ENCODE measurements at places on chromosomes 3 and 15.

DNA sequence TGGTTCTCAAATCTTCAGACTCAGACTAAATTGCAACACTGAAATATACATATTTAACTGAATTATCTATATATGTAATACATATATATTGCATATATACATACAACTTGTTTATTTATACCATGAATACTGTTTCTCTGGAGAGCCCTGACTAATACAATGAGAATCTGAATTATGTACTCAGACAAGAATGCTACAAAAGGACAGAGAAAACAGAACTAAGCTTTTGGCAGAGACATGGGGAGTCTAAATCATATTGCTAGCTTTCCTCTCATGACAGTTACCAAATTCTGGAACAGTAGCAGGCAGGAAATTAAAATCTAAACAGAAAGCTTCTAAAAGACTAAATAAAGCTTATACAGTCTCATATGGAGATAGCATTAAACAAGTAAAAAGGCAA is 142.4 kb upstream of the KCNMB2 start:
- DNase-seq, result no peak

DNA sequence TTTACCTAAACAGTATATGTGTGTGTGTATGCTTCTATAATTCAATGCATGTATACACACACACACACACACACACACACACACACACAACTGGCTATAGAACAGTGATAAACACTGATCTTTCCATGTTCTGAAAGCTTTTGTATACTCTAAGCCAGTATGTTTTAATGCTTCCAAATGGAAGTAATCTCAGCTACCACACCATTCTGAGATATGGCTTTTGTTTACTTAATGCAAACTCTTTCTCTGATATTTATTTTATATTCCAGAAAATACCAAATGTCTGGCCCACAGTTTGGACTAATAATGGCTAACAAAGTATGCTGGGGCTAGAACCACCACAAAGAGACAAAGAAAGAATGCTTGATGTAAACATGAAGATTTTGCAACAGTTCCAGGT is 199.4 kb upstream of the ARHGEF26 start:
- DNase-seq, result no peak

GRCh38 chr15:59180945-59181600 is 25.6 kb upstream of the LDHAL6B start:
- DNase-seq, result no peak

GRCh38 chr3:132231633-132232032 is 85.6 kb upstream of the ACP3 start:
- no peak for DNase-seq

DNA sequence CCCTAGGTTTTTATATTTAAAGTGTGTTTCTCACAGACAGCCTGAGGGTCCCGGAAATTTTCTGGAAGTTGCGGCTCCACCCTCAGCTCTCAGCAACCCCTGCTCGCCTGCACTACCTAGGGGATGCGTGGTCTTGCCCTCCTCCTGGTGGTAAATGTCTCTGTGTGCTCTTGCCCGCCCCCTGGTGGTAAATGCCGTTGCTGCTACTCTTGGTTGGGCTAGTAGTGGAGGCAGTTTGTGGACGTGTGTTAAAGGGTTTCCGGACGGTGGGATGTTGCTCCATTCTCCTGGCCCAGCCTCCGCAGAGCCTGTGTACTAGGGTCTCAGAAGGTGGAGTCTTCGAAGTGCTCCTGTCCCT is 27.4 kb downstream of the STOML1 start:
- peak; percentile 67 for DNase-seq

DNA sequence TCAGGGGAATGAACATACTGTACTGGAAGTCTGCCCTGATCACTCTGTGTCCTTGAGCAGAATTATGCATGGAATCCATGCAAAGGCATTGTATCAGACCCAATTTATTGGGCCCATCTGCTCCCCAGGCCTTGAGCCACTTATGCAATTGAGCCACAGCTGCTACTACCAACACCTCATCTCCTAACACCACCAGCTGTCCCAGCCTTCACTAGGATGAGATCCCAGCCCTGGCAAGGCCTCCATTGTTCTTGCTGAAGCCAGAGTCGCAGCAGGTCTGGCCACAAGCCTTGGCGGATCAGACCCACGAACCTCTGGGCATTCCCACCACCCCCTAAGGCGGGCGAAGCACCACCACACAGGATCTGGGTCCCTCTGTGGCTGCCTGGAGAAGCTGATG is 9.2 kb upstream of the NME9 start:
- peak; percentile 45 for DNase-seq

DNA sequence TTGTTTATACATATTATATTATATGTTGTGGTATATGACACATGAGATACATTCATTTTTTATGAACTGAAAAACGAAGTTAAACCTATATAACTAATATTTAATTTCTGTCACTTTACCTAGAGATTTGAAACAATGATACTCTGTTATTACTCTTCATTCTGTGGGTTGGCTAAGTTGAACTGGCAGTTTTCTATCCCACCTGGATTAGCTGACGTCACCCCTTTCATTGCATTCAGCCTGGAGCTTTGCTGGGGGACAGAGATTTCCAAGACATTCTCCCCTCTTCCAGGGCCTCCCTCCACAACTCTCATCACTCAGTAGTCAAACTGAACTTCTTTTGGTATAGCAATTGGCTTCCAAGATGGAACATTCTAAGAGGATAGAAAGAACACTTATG is 309.2 kb upstream of the SATB1 start:
- no peak for DNase-seq

DNA sequence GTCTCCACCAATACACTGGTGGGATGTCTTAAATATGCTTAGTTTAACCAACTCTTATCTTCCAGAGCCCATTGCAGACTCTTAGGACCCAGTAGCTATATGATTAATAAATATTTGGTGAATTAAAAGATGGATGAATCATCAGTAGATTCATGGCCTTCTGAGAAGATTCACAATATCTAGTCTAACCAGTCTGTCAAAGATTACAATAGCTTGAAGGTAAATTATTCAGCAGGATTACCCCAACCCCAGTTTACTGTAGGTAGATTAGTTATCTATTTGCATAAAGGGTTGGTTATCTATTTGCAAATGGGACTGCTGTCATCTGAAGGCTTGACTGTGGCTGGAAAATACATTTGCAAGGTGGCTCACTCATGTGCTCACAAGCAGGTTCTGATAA is 239.4 kb upstream of the THRB start:
- DNase-seq, result no peak

DNA sequence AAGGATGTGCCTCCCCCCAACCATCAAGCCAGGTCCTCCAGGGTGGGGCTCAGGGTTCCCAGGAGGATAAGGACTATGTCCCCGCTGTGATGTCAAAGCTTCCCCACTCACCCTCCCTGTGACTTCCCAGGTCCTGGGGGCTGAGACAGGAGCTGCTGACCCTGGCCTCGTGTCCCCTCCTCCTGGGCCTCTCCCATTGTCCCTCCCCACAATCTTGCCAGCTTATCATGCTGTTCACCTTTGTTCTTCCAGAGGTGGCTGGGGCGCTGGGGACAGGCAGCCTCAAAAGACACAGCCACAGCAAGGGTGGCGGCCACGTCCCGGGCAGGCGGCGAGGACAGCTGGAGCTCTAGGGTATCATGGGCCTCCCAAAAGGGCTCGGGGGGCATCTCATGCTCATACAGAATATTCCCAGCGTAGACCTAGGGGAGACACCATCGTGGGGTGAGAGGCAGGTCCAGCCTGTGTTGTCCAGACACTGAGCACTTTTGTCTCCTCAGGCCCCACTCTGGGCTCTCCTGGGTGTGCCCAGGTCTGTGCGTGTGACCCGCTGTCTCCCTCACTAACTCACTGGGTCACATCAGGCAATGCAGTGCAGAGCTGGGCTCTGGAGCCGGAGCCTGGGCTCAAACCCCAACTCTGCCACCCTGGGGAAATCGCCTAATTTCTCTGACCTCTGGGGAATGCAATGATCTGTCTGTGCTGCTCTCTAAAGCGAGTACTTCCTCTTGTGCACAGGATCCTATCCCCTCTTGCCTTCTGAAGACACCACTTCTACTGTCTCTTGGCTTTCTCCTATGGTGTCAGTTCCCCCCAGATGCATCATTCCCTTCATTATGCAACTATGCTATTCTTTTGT is 30.0 kb downstream of the SNX33 start:
- DNase-seq, result no peak

DNA sequence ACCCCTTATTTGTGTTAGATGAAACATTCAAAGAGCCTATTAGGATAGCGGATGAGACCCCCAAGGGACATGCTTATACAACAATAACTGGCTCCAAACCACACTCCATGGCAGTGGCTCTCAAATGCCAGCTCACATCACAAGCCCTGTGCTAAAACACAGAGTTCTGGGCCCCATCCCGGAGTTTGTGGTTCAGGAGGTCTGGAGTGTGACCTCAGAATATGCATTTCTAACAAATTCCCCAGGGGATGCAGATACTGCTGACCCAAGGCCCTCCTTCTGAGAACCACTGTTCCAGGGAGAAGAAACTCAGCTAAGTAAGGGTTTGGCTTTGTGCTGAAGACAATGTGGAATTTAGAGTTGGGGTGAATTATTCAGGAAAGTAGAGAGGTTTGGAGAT is 3.6 kb downstream of the CCRL2 start:
- DNase-seq, result no peak

- DNase-seq, result peak; percentile 14
Observed at GRCh38 chr3:12954891-12955650, 113.7 kb upstream of the RPL32 start.

- no peak for DNase-seq
Observed at GRCh38 chr3:197427021-197427420, 128.6 kb upstream of the DLG1 start.

- DNase-seq, result no peak
Observed at GRCh38 chr3:150235799-150236198, 172.3 kb upstream of the TSC22D2 start.

- DNase-seq, result no peak
Observed at GRCh38 chr3:186536883-186537844, 7.0 kb downstream of the CRYGS start.

DNA sequence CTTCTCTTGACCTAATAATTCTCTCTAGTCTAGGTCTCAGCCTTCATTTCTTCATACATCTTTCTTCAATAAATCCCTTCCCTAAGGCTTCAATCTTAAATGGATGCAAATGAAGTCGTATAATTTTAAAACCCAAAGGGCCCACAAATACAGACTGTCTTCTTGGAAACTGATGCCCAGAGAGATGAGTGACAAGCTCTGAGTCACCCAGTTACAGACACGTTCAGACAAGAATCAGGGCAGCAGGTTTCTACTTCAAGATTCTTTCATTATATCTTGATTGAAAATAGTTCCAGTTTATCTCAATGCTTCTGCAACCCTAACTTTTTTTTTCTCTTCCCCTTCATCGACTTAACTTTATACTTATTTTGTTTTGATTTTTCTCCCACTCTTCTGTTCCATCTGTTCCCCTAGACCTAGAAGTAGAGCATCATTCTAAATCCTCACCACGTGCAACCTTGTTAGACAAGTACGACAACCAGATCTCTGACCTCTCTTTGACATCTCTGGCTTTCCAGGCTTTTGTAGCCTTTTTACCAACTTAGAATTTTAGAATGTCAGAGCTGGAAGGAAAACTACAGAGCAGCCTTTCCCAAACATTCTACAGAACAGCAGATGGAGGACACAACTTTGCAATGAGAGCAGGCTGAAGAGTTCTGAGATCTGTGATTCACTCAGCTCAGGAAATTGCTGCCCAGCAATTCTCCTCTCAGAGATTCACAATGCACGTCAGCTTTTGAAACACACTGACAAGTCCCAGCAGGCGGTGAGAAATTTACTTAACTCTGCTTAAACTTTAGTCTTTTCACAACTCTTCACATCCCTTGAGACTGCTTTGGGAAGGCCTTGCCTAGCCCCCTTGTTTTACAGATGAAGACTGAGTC is 25.3 kb downstream of the NCEH1 start:
- no peak for DNase-seq

GRCh38 chr3:5787861-5788488 is 600.5 kb downstream of the EDEM1 start:
- no peak for DNase-seq

DNA sequence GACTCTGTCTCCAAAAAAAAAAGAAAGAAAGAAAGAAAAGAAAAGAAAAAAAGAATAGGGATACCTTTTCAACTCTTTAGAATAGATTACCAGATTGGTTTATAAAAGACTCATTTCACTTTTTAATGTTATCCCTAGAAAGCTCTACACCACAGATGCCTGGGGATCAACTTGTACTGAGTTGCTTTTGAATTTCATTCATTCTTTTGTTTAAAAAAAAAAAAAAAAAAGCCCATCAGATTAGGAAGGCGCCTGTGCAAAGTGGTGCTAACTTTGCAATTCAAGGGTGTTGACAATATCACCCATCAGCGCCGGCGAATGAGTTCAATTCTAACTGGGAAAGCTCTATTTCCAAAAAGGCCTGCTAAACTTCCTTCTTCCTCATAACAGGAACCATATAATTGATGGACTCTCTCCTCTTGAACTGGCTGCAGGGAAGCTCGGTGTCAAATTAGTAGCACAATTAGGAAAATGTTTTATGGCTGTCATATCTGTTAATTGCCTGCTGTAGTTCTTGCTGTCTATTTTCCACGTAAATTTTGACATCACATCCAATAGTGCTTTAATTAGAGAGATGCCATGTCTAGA is 48.8 kb downstream of the CDCP1 start:
- no peak for DNase-seq

GRCh38 chr3:51559411-51559888 is 20.9 kb downstream of the RAD54L2 start:
- DNase-seq, result peak; percentile 28

DNA sequence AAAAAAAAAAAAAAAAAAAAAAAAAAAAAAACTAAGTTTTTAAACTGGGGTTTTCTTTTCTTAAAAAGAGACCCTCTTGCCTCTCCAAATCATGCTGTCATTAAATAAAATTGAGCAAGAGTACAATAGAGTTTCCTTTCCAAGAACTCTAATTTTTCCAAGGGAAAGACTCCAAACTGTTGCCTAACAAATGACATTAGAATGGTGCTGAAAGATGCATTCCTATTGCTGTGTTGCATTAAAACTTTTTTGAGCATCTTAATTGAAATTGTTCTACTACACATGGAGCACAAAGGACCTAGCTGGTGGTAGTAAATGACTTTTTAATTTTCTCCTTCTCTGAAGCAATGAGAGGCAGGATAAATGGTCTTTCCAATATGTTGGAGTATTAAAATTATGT is 469.1 kb upstream of the ARHGEF26 start:
- DNase-seq, result no peak

GRCh38 chr15:69743091-69743490 is 290.5 kb downstream of the RPLP1 start:
- no peak for DNase-seq
